Activated naive CD4-positive, alpha-beta T cell treated with anti-CD3 and anti-CD28 coated beads for 36 hours (primary cell): ENCODE measurements at places on chromosomes 7 and 10. TPM values are rescaled to one million over a fixed set of nuclear protein-coding genes. Genes with fewer than 3 reads are reported as not detected.

DNA sequence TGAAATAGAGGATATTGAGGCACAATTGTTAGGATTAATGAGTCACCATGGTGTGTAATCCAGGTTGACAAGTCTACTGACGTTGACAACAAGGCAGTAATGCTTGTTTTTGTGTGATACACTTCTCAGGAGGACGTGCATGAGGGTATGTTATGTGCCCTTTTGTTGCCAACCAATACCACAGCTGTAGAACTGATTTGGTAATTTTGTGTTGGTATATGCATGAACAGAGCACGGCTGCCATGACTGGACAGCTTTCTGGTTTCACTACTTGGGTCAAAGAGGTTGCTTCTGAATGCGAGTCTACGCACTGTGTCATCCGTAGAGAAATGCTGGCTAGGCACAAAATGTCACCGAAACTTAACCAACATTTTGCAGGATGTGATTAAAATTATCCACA lies 32.9 kb downstream of the PHTF2 start:
- peaks cover 4% of the 10 kb centered on the region for H3K36me3 ChIP-seq
- H3K27me3 ChIP-seq = no peaks in the 10 kb centered on the region
- H3K4me1 ChIP-seq = peaks cover 40% of the 10 kb centered on the region

DNA sequence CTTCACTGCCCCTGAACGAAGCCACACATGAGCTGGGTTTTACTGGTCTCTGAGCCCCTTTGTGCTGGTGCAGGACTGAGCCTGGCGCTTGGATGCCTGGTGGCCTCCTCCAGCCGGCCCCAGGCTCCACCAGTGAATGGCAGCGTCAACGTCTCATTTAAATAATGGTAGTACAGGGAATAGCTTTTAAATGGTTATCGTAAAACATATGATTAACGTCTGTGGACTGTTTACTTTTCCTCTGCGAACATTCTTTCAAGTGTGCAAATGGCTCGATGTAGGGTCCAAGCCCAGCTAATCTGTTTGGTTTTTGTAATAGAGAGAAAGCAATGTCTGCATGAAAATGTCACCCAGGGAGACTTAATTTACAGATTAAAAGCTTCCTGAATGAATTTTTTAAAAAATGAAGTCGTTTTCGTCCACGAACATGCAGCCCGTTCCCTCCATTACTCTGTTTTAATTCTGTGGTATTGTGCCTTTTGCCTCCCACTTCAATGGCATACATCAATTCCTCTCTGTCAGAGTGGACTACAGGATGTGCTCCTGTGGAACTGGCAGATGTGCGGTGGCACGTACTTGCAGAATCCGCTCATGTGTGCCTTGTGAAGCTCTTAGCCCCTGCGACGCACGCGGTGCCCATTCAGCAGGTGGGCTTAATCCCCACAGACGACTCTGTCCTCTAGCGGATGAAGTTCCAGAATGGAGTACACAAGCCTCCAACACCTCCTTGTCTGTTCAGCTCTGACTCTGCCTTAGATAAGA lies 192.7 kb downstream of the TCF7L2 start:
- no peak for DNase-seq
- no peaks in the 10 kb centered on the region for H3K27me3 ChIP-seq
- no peak overlapping the region for H3K4me3 ChIP-seq
- no peak overlapping the region for H3K27ac ChIP-seq
- no peaks in the 10 kb centered on the region for H3K4me1 ChIP-seq
- no peaks in the 10 kb centered on the region for H3K36me3 ChIP-seq

GRCh38 chr10:124611738-124612137 lies 132.4 kb downstream of the FAM53B start:
- no peak overlapping the region for H3K27ac ChIP-seq
- H3K27me3 ChIP-seq = no peaks in the 10 kb centered on the region
- no peaks in the 10 kb centered on the region for H3K36me3 ChIP-seq
- no peak overlapping the region for H3K4me3 ChIP-seq
- H3K4me1 ChIP-seq = peaks cover 32% of the 10 kb centered on the region

GRCh38 chr7:122884186-122884585 lies 2.1 kb downstream of the CADPS2 start:
- H3K36me3 ChIP-seq = no peaks in the 10 kb centered on the region
- H3K4me1 ChIP-seq = peaks cover 9% of the 10 kb centered on the region
- H3K27me3 ChIP-seq = peaks cover 49% of the 10 kb centered on the region
- H3K4me3 ChIP-seq = no peak overlapping the region
- no peak for DNase-seq
- H3K27ac ChIP-seq = no peak overlapping the region

- H3K27me3 ChIP-seq = peaks cover 3% of the 10 kb centered on the region
- no peak overlapping the region for H3K27ac ChIP-seq
- H3K4me1 ChIP-seq = no peaks in the 10 kb centered on the region
- no peak overlapping the region for H3K4me3 ChIP-seq
- no peaks in the 10 kb centered on the region for H3K36me3 ChIP-seq
- DNase-seq = no peak
These were observed 36.9 kb downstream of the AKR1B1 start for GRCh38 chr7:134422008-134422407.

DNA sequence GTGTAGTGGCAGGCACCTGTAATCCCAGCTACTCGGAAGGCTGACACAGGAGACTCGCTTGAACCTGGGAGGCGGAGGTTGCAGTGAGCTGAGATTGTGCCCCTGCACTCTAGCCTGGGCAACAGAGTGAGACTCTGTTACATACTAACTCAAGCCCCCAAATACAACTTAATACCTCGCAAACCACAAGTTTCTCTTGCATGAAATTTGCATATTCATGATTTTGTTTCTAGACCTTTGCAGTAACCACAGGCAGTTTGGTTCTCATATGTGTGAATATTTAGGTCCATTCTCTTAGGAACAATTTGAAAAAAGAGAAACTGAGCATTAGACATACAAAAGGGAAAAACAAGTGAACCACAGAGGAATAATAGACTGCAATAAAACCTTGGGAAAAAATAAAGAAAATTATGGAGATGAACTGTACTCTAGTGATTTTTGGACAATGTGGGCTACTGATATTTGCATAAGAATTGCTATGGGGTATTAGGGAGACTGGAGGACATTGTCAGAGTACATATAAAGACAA lies 77.0 kb downstream of the ZNF277 start:
- no peak overlapping the region for H3K27ac ChIP-seq
- H3K4me3 ChIP-seq = no peak overlapping the region
- DNase-seq = no peak
- H3K27me3 ChIP-seq = no peaks in the 10 kb centered on the region
- H3K36me3 ChIP-seq = peaks cover 10% of the 10 kb centered on the region

DNA sequence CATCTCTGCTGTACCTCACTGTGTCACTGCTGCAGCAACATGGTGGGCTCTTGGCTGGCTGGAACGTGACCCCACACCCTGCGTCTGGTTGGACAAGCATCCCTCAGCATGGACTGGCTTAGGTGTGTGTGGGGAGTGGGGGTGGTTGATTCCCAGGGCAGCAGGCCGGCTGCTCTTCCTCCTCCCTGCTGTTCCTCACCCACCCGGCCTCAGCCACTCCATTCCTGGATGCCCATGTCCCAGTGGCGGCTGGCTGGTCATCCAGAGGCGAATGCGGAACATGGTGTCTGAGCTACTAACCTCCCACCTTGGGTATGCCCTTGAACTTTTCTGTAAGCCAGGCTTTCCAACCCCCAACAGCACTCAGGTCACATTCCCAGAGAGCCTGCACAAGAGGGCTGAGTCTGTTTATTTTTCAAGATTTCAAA lies 81.2 kb downstream of the GRK5 start:
- H3K4me1 ChIP-seq = peaks cover 91% of the 10 kb centered on the region
- no peak overlapping the region for H3K27ac ChIP-seq
- no peak overlapping the region for H3K4me3 ChIP-seq
- no peaks in the 10 kb centered on the region for H3K27me3 ChIP-seq

TBATA gene
- total RNA-seq = not detected

OR6V1 gene
- not detected for total RNA-seq
